NCI-H187 treated with DMSO at 0.1 percent for 48 hours (cell line): ENCODE measurements at places on chromosomes 11 and 22.
A peak's percentile ranks its signal among the peaks of the same experiment; 100 is the strongest.

GRCh38 chr11:57885298-57886050 lies 123.9 kb downstream of the CTNND1 start:
- DNase-seq = no peak

- no peak for DNase-seq
These were observed 34.0 kb downstream of the UQCR10 start for GRCh38 chr22:29801153-29801552.

- DNase-seq = peak; percentile 22
These were observed 44.1 kb upstream of the SEZ6L start for GRCh38 chr22:26124991-26125725.

DNA sequence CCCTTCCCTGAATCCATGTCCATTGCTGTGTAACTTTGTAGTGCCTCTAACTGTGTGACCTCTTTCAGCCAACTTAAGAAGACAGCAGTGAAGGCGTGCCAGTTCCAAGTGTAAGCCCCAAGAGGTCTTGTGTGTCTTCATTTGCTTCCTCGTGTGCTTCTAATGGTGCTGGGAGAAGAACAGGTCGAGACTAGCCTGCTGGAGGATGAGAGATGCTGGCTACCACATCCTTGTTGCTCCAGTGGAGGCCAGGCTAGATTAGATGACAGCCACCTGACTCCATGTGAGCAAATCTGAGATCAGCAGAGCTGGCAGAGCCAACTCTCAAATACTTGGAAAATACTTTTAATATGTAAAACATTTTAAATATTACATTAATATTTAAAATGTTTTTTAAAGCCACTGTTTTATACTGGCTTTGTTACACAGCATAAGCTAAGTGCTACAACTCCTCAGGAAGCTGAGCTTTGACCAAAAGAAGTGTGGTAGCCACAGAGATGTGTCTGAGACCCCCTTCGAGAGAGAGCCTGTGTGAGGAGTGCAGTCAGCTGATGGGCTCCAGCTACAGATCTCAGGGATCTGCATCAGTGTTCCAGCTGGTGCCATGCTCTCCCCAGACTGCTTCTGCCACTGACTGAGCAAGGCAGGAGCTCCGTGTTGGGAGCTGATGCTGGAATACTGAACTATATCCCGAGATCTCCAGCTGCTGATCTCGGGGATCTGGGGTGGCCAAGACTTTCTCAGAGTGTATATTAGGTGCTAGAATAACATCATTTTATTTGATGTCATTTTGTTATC lies 8.9 kb downstream of the KCNJ11 start:
- no peak for DNase-seq

DNA sequence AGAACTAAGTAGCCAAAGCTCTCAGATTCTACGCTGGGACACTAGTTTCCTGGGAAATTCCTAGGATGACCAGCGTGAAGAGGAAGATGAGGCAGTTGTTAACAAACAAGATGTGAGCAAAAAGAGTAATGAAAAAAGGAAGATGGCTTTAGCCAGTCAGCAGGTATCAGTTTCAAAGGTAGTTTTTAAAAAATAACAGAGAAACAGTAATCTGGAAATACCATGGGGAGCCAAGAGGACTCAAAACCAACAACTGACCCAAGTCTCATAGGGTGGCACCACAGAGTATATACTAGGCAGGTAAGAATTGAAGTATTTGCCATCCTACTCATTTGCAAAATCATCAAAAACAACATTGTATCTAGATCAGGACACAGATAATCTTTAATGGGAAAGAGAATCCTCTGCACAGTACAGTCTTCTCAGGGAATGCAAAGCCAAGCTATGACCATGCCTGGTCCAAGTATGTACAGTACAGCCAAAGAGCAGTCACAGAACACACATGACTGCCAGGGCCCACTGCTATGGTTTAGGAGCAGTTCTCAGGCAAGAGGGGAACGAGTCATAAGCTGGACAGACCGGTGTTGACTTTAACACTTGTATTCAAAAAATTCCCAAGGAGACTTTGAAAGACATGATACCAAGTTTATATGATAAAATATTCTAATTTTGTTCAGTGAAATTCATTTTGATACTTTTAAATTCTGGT lies 20.6 kb downstream of the MSANTD4 start:
- no peak for DNase-seq

GRCh38 chr11:124746621-124747243 lies 5.3 kb downstream of the VSIG2 start:
- DNase-seq = peak; percentile 2
